ENCODE measurements at places on chromosomes 11 and 22.

DNA sequence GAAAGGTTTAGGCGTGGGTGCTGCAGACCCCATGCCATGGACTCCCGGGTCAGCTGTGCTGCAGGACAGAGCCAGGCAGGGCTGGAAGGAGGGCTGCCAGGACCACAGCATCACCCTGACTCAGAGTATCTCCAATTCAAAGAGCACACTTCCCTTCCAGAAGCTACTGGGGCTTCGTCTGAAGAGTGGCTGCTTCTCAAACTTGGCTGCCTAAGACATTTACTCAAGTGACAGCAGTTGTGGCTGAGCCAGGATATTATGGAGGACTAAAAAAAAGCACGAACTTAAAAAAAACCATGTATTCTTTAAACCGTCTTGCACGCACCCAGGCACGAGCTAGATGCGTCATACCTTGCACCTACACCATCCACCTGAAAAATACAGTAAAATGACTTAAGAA, 13.0 kb upstream of the BID start:
- DNase-seq = no peak

DNA sequence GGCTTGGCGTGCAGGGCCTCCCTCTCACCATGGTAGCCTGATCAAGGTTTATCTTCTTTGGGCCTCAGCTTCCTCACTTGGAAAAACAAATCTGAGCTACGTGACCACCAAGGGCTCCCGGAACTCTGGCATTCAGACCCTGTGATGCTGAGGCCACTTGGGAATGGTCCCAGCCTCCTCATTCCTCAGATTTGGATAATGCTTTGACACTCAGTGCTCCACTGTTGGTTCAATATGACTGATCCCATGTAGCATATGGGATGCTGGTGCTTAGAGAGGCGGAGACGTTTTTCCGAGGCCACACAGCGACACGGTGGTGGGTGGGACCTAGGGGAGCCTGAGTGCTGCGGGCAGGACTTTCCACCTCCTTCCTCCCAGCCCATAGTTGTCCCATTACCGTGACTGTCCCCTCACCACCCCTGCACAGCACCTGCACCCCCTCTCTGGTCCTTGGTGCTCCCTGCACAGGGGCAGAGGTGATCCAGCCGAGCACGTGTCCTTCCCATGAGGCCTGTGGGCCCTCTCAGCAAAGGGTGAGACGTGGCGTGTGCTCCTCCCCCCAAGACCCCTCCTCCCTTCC, 23.1 kb downstream of the MB start:
- DNase-seq = no peak

DNA sequence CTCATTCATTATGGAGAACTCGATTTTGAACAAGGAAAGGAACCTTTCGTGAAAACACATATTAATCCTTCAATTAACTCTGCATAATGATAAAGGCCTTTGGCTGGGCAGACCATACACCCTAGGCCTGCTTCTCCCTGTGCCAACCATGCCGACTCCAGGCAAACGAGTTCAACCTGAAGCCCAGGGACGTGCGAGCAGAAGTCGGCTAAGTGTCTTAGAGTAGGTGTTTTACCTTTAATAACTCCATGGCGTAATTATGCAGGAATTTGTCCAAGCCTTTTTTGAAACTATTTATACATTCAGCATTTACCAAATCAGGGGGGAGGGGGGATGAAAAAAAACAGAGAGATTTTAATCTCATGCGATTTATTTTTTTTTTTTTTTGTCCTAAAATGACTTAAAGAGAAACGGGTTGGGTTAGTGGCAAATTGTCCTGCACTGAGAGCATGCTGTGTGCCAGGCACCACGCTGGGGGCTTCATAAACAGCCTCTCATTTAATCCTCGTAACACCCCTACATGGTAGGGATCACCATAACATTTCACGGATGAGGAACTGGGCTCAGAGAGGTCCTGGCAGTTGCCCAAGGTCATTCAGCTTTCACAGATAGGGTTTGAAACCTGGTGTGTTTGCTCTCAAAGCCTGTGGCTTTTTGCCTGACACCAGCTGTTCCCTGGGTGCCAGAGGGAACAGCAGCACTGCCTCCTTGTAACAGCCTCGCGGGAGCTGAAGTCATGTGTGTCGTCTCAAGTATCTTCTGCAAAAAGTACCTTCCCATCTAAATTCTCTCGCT, 423.9 kb downstream of the MN1 start:
- DNase-seq = no peak

DNA sequence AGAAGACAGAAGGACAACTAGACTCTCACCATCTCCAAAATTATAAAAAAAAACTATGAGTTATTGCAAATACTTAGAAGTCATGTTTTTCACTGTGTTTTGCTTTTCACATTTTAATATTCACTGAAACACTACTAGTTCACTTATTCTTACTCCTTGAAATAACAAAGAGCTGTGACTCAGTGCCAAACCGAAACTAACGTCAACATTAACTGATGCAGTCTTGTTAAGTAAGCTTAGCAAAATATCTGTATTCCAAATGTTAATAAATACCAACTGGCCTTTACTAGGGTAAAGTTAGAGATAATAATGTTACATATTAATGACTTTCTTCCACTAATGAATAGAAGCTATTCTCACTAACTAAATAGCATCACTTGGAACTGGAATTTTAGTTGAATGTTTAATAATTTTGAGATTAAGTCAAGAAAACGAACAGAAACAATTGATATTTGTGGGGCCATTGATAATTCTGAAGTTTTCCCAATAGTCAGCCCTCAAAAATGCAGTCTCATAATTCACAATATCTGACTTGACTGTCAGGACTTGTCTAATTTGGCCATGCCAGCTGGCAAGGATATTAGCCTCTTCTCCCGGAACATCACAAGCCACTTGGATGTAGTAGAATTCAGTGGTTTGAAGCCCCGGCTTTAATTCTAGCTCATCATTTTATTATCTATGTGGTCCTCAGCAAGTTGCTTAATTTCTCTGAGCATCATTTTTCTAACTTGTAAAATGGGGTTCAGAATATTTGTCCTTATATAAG, 230.1 kb upstream of the DDI1 start:
- DNase-seq = no peak

- DNase-seq = no peak
Observed at GRCh38 chr11:104490182-104490581, 326.2 kb upstream of the PDGFD start.

GRCh38 chr11:9636691-9637090, 27.2 kb upstream of the SWAP70 start:
- no peak for DNase-seq

DNA sequence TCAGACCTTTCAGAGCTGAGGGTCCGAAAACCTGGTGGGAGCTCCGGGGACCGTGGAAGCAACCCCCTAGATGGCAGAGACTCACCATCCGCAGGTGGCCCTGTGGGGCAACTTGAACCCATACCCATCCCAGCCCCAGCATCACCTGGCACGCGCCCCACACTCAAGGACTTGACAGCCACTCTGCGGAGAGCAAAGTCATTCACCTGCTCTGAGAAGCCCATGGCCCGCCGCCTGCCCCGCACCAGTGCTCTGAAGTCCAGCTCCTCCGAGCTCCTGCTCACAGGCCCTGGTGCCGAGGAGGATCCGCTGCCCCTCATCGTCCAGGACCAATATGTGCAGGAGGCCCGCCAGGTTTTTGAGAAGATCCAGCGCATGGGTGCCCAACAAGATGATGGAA, 2.0 kb downstream of the ARHGEF17 start:
- DNase-seq = no peak

DNA sequence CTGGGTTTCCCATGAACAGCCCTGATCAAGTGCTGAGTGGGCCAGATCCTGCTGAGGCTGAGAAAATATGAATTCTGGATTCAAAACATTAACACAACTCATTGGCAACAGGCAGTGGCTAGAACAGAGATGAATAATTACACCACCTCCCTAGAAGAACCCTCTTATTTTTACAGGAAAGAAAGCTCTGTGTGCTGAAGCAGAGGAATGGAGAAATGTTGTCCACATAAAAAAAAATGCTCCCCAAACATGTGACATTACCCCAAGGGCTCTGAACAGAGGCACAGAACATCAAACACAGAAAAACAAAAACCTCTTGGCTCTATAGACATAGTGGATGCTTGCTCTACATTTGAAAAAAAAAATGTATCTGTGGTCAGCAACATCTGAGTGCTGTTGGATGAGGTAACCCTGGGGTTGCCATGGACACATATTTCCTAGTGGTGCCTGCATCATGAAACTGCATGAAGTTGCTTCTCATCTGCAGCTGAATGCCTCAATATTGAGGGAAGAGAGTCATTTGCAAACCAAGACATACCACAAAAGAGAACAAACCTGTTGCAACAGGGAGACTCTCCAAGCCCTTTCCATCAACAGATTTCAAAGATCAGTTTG, 98.8 kb downstream of the SNX19 start:
- no peak for DNase-seq

GRCh38 chr22:47540011-47540410, 777.6 kb downstream of the TBC1D22A start:
- no peak for DNase-seq

- DNase-seq = no peak
Observed at GRCh38 chr22:20089226-20089976, 9.4 kb downstream of the DGCR8 start.

- DNase-seq = no peak
Observed at GRCh38 chr11:60338053-60338452, 11.0 kb downstream of the MS4A6E start.

GRCh38 chr22:25447686-25448434, 116.6 kb upstream of the GRK3 start:
- peak; percentile 79 for DNase-seq

DNA sequence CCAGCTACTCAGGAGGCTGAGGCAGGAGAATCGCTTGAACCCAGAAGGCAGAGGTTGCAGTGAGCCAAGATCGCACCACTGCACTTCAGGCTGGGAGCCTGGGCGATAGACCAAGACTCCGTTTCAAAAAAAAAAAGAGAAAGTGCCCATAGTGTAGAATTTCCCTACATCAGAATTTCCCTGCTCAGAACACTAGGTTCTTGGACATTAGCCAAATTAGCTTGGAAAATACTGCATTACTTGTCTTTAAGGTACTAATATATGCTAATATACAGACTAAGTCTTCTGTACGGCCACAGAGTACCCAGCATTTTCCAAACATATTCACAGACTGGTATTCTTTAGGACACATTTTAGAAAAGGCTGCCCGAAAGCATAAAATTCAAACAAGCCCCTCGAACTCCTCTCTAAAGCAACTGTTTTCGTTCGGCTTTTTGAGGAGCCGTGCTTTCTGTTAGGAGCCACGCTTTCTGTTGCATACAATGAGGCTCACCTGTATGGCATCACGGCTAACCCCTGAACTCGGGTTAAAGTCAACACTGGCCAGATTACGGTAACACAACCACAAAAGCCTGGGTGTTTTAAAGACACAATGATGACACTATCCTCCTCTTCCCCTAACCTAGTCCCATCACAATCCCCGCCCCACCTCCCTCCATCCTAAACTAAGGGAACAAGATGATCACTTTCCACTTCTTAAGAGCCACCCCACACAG, 18.4 kb downstream of the TNKS1BP1 start:
- DNase-seq = no peak

All from activated CD4-positive, alpha-beta T cell treated with anti-CD3 and anti-CD28 coated beads for 24 hours (primary cell).